ENCODE measurements at places on chromosomes 5 and 9.

- DNase-seq, result no peak
Measured at GRCh38 chr5:31811210-31811609, 172.3 kb downstream of the PDZD2 start.

DNA sequence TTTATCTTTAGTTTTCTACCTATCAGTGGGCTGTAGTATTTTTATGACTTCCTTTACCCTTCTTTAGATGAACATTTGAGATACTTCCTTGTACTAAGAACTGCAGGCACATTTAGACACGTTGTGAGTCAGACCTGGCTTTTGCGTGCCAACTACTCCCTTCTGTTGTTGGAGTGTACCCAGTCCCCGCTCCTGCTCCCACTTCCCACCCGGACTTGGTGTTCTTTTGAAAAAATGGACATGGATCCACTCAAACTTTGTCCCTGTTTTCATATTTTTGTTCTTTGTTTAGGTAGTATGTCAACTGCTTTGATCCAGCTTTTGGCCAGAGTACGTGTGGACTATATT lies 60.7 kb downstream of the PARP8 start:
- no peak for DNase-seq

- no peak for DNase-seq
Measured at GRCh38 chr9:24218656-24219055, 327.0 kb downstream of the IZUMO3 start.

GRCh38 chr5:37501152-37501551 lies 122.0 kb downstream of the WDR70 start:
- no peak for DNase-seq

GRCh38 chr5:171342362-171343111 lies 33.5 kb downstream of the TLX3 start:
- no peak for DNase-seq

DNA sequence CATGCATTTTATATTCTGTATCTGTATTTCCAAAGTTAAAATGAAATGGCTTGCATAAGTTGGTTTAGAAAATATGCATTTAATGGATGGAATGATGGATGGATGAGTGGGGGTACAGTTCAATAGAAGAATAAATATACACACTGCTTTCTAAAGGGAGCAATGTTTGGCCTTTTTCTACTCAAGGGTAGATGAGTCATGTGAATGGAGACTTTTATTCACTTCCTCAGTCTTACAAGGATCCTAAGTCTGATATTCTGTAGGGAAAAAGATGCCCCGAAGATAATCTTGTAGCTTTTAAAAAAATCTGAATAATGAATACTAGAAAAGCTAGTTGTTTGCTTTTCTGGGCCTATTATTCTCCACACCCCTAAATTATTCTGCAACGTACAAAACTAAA lies 2112.1 kb downstream of the MAT2B start:
- no peak for DNase-seq

- DNase-seq, result no peak
Measured at GRCh38 chr5:124952566-124952965, 206.1 kb upstream of the ZNF608 start.
